Thyroid gland (tissue), 4 donors: ENCODE measurements at places on chromosomes 5 and 9.
A peak's percentile ranks its signal among the peaks of the same experiment; 100 is the strongest.

GRCh38 chr9:75950998-75951397, 60.5 kb downstream of the PCSK5 start:
- DNase-seq = no peak

DNA sequence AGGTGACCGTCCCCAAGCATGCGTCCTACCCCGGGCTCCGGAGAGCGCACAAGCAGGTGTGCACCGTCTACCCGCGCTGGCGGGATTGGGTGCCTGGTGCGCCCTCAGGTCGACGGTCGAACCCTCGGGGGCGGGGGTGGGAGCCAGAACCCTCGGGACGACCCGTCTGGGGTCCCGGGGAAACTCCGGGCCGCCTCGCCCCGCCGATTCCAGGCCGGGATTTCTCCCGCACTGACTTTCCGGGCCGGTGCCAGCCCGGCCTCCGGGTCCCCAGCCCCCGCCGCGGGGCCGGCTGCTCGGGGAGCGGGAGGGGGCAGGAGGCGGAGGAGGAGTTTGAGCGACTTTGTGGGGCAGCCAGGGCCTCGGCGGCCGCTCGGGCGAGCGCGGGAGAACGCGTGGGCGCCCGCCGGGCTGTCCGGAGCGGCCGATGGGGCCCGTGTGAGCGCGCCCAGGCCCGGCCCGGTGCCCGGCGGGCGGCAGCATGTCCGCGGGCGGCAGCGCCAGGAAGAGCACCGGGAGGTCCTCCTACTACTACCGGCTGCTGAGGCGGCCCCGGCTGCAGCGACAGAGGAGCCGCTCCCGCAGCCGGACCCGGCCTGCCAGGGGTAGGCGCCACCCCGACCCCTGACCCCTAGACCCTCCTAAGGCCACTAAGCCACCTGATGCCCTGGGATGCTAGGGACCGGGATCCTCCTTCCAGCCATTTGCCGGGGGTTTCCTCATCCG, at the start of gene DAB2IP:
Gene DAB2IP (plus strand): TSS at position 340 of the 726 bp plus-strand sequence. CDS start 142 bp downstream, at position 482.
- DNase-seq = peak; percentile 81

- no peak for DNase-seq
Measured at GRCh38 chr5:180471866-180472265, 22.3 kb upstream of the CNOT6 start.

GRCh38 chr5:71907608-71908145, 188.6 kb downstream of the CARTPT start:
- no peak for DNase-seq

- DNase-seq = no peak
Measured at GRCh38 chr5:179534431-179534830, 15.9 kb upstream of the RUFY1 start.

DNA sequence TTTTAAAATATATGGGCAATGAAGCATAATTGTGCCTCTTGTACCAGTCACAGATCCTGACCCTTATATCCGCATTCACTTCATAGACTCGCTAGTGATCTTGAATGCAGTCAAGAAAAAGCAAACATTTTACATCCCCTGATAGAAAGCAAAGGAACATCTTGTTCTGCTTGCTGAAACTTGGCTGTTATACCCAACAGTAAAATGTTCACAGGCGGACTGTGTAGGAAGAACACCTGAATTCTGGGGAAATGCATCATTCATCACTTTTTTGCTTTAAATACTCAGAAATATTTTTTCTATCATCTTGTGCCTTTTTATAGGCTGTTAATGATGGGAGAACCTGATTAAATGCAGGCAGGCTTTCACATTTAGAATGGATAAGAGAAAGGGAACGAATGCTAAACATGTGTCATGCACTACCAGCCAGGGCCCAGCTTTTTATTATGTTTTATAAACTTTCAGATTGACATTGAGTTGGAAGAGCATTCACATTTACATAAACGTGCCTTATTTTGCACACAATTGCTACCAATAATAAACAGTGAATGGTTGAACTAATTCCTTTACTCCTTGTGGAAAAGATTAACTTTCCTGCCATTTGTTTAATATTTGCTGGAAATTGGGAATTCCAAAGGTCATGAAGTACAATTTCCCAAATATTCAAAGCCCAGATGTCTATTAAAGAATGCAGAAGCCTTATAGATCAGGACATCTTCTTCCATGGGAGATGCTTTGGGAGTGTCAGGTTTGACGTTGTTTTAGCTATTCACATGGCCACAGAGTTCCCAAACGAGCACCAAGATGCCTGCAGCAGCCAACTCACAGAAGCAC, 756.2 kb downstream of the TLE1 start:
- no peak for DNase-seq

DNA sequence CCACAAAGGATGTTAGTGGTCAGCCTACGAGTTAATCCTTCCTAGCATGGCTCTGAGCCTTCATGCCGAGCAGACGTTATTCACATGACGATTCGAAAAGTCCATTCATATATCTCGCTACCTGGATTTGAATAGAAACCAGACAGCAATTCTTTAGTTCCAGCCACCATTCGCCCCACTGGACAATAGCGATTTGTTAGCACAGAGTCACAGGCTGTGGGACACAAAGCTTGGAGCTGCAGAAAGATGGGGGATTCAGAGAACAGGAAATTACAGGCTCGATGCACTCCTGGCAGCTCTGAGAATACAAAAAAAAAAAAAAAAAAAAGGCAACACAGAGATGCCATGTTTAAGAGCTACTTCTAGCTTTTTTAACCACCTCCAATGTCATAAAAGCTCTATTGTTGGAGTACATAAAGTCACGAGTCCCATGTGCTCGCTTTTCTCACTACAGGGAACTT, 110.7 kb downstream of the NR6A1 start:
- no peak for DNase-seq

DNA sequence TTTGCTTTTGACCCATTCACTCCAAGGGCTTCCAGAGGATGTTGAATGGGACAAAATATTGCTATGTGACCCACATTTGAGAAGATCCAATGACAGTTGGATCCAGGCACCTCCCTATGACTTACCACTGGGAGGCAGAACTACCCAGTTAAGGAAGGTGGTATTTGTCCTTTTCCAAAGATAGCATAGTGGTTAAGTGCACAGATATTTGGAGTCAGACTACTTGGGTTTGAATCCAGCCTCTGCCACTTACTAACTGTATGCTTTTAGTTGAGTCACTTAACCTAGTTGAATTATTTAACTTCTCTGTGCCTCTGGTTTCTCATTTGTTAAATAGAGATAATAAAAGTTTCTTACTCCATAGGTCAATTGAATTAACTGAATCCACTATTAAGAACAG, 74.5 kb upstream of the PALM2AKAP2 start:
- no peak for DNase-seq

- no peak for DNase-seq
Measured at GRCh38 chr5:8176101-8176693, 307.2 kb downstream of the MTRR start.

DNA sequence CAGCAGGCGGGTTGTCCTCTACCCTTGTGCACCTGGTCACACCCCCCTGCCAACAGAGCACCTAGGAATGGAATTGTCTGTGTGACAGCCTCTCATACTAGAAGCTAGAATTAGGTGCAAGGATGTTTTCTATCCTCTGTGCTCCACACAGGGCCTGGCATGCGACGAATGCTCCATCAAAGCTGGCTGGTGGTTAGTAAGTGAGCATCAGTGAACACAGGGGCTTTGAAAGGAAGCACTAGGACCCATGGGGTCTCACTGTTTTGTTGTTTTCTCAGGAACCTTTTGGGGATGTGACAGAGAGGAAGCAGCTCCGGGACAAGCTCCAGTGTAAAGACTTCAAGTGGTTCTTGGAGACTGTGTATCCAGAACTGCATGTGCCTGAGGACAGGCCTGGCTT, 32.3 kb downstream of the GALNT12 start:
- no peak for DNase-seq

GRCh38 chr9:23379842-23380241, 446.2 kb downstream of the ELAVL2 start:
- DNase-seq = no peak

DNA sequence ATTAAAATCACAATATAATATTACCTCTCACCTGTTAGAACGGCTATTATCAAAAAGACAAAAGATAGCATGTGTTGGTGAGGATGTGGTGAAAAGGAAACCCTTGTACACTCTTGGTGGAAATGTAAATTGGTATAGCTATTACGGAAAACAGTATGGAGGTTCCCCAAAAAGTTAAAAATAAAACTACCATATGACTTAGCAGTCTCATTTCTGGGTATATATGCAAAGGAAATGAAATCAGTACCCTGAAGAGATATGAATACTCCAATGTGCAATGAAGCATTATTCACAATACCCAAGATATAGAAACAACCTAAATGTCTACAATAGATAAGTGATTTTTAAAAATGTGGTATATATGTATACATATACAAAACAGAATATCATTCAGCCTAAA, 199.9 kb downstream of the SNX18 start:
- no peak for DNase-seq

DNA sequence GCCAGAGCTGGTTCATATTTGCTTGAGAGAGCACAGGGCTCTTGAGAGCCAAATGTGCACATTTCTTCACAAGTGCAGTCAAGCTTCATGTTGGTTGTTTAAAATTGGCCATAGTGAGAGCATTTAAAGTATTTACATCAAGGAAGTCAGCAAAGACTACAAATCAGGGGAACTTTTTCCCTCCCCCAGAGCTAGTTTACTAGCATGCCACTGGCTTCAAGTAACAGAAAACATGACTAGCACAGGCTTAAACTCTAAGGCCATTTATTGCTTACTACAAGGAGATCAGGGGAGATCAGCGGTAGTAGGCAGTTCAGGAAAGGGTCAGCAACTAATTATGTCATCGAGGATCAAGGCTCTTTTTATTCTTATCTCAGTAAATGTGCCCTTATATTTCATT, 11.0 kb upstream of the CCDC171 start:
- DNase-seq = no peak

DNA sequence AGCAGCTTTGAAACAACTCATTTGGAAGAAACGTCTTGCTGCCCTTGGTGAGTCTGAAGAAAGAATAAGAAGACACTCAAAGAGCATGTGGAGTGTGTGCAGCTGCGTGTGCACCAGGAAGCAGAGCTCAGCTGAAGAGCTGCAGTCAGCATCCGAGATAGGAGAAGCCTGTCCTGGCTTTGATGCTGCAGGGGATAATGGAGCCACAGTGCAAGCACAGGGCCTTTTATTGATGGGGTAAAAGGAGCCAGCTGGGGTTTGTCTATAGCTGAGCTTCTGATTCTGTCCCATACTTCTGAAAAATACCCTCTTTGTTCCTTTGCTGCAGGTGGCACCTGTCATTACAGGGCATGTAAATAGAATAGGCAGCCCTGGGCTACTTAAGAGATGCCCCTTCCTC, 375.7 kb upstream of the ZNF462 start:
- no peak for DNase-seq

GRCh38 chr9:134605351-134605965, 36.1 kb upstream of the COL5A1 start:
- DNase-seq = no peak

GRCh38 chr9:117034866-117035265, 347.8 kb downstream of the TRIM32 start:
- no peak for DNase-seq

GRCh38 chr5:68708842-68709170, 385.0 kb upstream of the SLC30A5 start:
- DNase-seq = no peak
